ENCODE measurements at places on chromosomes 11 and 22. TPM values are rescaled to one million over a fixed set of nuclear protein-coding genes. Genes with fewer than 3 reads are reported as not detected.

The RNF121 gene
- polyA plus RNA-seq, result 4.5 TPM

The GGTLC2 gene
- not detected for polyA plus RNA-seq

The C11orf68 gene
- 12.4 TPM for polyA plus RNA-seq

The SLC37A2 gene
- not detected for polyA plus RNA-seq

The ANO5 gene
- polyA plus RNA-seq, result 4.5 TPM

The ART5 gene
- polyA plus RNA-seq, result not detected

The APOL5 gene
- polyA plus RNA-seq, result not detected

The RAB30 gene
- 10.0 TPM for polyA plus RNA-seq
